Fibroblast of villous mesenchyme (primary cell): ENCODE measurements at places on chromosomes 2 and 18.

DNA sequence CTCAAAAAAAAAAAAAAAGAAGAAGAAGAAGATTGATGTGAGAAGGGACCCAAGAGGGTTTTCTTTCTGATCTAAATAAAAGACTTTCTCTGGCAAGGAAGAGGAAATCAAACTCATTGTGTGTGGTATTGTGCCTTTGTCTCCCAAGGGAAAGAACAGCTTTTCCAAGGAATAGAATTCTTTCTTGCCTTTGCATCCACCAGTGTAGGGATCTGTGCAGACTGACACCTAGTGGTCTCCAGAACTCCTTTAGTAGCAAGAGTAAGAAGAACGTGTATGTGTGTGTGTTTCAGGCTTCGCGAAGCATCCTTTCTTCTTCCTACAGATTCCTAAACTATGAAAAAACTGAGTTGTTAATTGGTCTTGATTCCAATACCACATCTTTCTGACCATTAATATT lies 33.5 kb upstream of the CRIM1 start:
- peak; percentile 51 for DNase-seq

- DNase-seq, result no peak
These were observed 163.6 kb upstream of the ZNF516 start for GRCh38 chr18:76658627-76659026.

GRCh38 chr2:144708626-144709025 lies 188.7 kb upstream of the ZEB2 start:
- DNase-seq, result no peak

DNA sequence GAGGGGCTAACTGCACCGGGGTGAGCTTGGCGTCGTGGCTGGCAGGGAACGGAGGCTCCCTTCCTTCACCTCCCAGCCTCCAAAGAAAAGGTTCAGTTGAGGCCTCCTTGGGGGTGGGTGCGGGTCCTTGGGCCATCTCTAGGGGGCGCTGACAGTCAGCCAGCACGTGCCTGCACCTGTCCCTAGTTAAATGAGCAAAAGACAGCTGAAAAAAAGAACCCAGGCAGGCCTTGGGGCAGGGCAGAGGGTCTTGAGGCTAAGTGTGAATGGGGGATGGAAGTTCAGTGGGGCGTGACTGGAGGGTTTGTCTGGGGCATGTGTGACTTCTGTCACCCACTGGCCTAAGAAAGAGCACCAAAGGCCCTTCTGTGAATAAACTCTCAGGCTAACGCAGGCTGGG lies 56.4 kb downstream of the ZFP36L2 start:
- no peak for DNase-seq

DNA sequence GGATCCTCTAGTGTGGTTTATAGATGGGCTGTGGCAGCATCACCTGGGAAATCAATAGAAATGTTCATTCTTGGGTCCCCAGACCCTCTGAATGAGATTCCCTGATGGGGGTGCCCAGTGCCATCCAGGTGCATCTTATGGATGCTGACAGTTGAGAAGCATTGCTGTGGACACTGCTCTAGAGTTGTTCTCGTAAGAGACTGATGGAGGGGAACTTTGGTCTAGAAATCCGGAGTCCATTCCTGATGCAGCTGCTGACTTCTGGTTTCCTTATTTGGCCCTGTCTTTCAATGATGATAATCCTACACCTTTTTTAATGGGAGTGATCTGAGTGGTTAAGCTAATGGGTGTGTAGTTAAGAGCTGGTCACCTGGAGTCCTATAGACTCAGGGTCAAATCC lies 28.3 kb upstream of the E2F6 start:
- DNase-seq, result no peak

GRCh38 chr2:201996679-201997314 lies 36.9 kb upstream of the FZD7 start:
- DNase-seq, result no peak

- peak; percentile 88 for DNase-seq
These were observed 3.9 kb upstream of the WDSUB1 start for GRCh38 chr2:159290289-159290907.

DNA sequence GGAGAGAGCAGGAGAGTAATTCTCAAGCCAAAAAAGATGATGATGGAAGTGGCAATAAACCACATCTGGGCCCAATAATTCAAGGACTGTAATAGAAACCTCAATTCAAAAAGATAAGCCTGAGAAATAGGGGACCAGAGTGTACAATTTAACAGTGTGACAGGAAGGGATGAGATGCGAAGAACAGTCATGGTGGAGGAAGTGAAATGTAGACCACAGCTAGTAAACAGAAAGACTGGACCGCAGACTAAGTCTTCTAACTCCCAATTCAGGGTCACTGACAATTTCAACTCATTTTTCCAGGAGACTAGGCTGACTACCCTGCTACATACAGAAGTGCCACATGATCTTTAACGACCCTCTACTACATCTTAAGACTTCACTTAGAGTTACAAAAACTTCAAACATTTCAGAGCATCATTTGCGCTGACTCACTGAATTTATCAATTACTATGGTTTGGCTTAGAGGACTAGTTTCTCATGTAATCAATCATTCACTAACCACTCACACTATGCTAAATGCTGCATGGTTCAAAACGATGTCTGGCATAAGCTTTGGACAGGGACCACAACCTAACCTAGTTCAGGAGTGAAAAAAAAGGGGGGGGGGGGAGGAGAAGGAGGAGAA lies 9.0 kb downstream of the CUL3 start:
- no peak for DNase-seq

DNA sequence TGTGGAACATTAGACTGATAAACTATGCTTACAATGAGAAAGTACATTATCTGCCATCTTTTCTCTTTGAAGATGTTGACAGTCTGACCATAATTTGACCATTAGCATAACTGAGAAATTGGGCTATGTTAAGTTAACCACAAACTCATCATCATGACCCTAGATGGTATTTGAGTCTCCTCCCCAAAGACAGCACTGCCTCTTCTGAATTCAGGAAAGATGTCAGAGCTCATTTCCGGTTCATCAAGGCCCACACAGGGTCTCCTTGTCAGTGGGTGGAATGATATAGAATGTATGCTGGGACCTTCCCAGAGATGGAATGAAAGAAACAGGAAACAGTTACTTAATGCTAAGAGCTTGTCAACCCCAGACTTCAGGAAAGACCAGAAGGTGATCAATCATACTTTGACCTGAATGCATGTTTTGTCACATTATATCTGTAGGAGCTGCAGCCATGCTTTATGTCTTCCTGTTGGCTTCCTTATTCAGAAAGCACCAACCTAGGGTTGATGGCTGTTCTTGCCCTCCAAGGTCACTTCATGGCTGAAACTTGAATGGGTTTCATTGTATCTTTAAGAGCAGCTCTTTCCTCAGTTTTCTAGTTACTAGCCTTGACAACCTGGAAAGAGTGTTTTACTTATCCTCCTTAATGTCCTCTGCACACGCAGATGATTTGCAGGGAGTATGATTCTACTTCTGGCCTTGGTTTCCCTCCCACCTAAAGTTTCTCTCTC lies 99.1 kb upstream of the NEUROD1 start:
- no peak for DNase-seq

DNA sequence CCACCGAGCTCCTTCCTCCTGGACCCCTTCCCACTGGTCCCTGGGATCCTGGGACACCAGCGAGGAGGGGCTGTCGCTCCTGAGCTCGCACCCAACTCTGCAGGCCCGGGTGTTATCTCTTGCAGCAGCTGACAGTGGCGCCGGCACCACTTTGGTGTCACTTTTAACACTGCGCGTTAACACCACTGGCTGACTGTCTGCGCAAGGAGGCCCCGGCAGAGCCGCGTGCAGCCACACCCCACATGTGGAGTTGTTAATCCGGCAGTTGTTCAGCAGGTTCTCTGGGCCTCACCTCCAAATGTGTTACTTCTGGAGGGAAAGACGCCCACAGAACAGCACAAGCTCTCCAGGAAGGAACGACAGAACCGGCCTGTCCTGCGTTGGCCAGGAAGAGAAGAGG lies 155.0 kb upstream of the GLI2 start:
- DNase-seq, result no peak

DNA sequence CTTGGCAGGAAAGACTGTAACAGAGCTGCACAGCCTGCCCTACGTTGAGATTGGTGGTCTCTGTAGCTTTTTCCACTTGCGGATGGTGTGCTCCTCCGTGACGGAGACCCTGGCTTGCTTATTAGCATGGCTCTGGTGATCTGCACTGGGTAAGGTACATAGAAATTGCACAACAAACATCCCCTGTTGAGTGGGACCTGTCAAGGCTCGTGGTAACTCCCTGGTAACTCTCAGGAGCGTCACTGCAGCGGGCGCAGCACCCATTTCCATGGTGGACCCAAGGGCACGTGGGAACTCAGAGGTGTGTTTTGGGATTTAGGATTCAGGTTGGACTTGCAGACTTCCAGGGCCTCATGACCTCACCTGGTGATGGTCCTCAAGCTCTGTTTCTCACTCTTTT lies 1.1 kb downstream of the TRAF3IP1 start:
- no peak for DNase-seq

- DNase-seq, result no peak
These were observed 319.0 kb upstream of the PKDCC start for GRCh38 chr2:41728788-41729338.

DNA sequence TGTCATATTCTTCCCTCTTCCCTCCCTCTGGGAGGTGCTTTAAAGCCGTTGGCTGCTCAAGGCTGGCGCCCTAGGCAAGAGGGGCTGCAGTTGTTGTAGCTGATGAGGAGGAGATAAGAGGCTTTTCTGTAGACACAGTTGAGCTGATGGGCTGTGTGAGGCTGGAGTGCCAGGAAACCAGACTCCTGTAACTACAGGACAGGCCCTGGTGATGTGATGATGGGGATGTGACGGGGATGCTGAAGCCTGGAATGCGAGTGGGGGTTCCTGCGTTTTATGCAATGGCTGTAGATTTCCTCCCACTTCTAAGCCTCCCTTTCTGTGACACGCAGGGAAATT lies 5.7 kb upstream of the EFR3B start:
- DNase-seq, result no peak

- peak; percentile 28 for DNase-seq
These were observed 264.5 kb upstream of the MEX3C start for GRCh38 chr18:51461956-51462355.

GRCh38 chr2:172307800-172308199 lies 119.6 kb upstream of the ITGA6 start:
- no peak for DNase-seq

DNA sequence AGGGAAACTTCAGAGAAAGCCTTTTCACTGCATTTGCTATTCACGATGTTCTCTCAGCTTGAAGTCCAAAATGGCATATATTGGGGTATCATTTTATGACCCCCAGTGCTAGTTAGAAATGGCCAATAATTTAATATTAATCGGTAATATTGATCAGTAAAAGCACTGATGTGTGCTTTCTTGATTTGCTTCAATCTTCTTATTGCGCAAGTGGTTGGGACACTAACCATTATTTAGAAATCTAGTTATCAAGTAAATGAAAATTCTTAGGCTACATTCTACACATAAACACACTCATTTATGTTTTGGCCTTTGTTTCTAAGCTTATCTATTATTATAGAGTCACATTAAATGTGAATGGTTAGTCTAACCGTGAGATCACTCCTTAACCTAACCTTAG lies 49.7 kb upstream of the VWC2L start:
- no peak for DNase-seq

- DNase-seq, result peak; percentile 9
These were observed 61.2 kb upstream of the RBBP8 start for GRCh38 chr18:22871809-22872525.

DNA sequence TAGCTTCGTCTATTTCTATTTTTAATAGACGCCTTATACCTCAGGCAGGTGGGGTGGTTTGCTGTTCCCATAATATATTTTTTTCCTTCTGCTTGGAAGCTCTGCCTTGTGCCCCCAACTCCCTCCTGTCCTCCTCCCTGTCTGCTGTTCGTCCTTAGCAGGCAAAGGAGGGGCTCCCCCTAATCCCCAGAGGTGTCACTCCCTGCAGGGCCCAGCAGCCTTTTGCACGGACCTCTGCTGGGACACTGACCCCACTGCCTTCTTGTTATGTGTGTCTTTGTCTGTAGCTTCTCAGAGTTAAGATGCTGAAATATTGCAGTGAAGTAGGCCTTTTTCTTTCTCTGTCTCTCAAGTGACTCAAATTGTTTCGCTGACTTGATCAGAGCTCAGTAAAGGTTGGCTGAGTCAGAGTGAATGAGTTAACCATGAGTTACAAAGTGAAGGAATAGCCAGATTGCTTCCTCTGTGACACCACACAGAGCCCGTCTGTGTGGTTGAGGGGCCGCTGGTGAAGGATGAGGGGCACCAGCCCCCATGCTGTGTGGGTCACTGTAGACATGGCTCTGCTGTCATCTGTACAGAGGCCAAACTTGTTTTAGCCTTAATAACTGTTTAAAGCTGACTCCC lies 47.7 kb downstream of the PRKCE start:
- peak; percentile 34 for DNase-seq

DNA sequence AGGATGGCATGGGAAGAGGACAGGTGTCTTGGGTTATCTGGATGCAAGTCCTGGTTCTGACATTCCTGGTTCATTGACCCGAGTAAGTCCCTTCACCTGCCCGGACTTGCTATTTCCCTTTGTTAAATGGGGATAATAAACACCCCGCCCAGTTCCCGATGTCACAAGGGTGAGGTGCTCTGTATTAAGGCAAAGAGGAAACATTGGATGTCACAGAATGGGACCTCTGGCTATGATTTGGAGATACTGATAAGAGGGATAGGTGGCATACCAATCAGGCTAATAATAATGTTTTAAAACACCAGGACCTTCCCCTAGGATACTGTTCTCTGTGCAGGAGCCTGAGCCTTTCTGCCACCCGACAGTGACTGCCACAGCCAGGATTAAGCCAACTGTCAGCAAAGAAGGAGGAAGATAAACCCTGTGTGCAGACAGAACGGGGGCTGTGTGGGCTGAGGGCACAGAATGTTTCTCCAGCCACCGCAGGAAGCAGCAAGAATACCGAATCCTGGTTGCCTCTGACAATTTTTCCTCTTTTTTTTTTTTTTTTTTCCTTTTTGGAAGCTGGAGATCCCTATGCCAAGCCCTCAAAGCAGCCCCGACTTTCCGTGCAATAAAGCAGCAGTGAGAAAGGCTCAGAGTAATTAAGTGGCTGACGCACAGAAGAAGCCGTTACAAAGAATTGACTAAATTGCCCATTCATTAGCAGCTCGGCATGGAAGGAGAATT lies 336.6 kb downstream of the SMAD2 start:
- no peak for DNase-seq

DNA sequence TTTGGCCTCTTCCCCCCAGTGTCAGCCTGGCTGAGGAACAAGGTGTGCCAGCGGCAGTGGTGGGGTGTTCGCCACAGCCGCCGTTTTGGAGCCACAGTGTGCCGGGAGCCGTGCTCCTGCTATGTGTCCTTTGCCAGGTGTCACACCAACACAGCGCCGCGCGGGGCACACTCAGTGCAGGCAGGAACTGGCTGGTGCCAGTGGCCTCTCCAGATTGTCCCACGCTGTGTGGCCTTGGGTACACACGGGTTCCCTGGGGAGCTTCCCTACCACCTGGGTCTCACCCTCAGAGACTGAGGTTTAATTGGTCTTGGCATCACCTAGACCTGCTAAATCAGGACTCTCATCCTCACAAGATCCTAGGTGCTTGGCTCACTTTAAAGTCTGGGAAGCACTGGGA lies 171.6 kb downstream of the LDLRAD4 start:
- no peak for DNase-seq

- no peak for DNase-seq
These were observed 266.5 kb downstream of the EIPR1 start for GRCh38 chr2:3110994-3111666.
